ENCODE measurements at places on chromosomes 6 and 20. TPM values are rescaled to one million over a fixed set of nuclear protein-coding genes. Genes with fewer than 3 reads are reported as not detected.

DNA sequence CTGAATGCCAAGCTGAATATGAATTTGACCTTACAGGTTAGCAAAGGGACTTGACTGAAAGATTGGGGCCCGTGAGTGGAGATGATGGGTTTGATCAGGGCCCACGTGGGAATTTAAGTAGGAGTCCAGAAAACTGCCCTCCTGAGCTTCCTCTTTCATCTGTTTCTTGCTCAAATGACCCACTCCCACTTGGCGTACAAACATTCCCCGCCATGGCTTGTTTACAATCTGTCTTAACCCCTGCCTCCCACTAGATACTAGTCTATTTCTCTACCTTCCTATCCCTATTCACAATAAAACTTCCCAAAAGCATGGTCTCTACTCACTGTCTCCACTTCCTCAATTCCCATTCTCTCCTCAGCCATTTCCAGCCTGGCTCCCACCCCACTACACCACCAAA, 9.4 kb downstream of the MMP9 start:
- no peak for DNase-seq

- no peak for DNase-seq
Observed at GRCh38 chr6:158086504-158087223, 81.4 kb downstream of the SERAC1 start.

GRCh38 chr6:30483677-30484279, 5.5 kb upstream of the HLA-E start:
- DNase-seq = no peak

GRCh38 chr6:158244373-158244772, 67.9 kb upstream of the TULP4 start:
- DNase-seq = no peak

- DNase-seq = no peak
Observed at GRCh38 chr6:167933847-167934246, 63.6 kb upstream of the KIF25 start.

GRCh38 chr6:6975459-6976111, 132.2 kb upstream of the RREB1 start:
- no peak for DNase-seq

FAM229B gene
- total RNA-seq = 10.9 TPM

SEL1L2 gene
- 7.4 TPM for total RNA-seq

Measured in breast epithelium (tissue), 4 donors.